RPMI8226 (cell line): ENCODE measurements at places on chromosomes 4 and X.

DNA sequence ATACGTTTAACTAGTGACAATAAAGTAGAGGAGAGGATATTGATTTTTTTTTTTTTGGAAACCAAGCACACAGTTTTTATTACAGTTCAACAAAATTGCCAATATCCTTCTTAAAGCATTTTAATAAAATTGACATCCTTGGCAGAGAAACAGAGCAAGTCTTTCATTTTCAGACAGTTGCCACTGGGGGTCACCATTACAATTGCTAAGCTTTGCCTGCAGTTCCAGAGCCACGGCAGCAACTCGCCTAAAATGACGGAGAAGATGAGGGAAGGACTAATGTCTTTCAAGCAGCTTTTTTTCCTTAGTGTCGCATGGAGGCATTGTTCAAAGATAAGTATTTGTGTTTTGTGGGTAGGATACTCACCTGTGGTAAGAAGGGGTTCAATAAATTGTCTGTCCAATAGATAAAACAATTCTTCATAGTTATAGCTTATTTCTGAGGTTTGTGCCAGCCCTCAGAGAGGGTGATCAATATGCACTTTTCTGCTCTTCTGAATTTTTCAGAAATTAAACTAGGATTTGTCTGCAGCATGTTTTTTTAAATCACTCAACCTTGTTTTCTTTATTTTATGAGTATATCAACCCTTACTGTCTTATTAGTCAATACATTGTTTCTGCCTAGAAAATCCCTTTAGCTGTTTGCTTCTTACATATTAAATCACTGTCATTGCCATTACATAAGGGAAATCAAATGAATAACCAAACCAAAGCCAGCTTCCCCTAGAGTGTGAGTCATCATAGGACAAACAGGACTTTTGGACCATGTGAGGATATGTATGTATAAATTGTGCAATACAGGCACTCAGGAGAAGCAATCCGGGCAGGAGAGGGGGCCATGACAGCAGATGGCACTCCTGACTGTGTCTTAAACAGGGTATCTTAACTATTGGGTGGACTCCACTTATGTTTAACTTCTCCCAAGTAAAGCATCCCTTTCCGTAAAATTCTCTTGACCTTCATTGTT lies 508.1 kb upstream of the ARX start:
- peak; percentile 27 for DNase-seq

DNA sequence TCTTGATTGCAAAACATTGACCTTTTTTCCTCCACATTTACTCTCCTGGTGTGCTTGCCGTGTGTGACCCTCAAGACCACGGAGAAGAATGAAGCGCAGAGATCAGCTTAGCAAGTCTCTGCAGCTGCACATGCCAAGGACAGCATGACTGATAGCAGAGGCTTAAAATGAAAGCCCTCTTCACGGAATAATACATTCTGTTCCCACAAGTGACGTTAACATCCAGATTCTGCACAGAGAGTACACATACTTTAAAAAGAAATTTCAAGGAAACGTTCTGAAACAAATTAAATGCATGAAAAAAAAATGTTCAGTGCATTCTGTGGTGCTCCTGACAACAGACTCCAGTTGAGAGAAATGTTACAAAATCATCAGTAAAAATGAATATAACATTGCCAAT lies 60.9 kb downstream of the SLC7A11 start:
- no peak for DNase-seq

- DNase-seq, result no peak
Observed at GRCh38 chr4:166822386-166822785, 411.9 kb downstream of the SPOCK3 start.

DNA sequence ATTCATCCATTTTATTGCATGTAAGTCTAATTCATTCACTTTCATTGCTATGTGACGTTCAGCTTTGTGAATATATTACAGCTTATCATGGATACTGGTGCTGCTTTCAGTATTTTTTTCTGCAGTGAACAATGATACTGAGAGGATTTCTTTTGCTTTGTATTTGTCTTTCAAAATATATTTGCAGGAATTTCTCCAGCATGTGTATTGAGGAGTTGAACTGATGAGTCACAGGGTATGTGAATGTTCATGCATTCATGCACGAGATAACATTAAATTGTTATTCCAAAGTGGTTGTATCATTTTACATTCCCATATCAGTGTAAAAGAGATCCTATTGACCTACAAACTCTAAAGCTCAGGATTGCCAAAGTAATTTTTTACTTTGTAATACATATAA lies 283.8 kb upstream of the ARSJ start:
- DNase-seq, result no peak

DNA sequence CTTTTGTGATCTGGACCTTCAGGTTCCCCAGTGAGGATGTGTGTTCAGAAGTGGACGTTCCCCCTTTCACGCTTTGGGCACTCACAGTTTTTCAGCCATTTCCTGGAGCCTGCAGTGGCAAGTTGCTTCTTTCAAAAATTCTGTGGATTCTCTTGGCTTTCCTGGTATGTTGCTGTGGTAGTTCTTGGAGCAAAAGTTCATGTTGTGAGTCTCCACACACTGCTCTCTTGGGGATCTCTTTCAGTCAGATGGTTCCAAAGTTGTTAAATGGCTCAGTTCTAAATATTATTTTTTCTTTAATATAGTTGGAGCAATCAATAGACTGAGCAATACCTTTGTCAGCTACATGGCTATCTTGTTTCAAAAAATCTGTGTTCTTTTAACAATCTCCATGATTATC lies 28.5 kb upstream of the BANK1 start:
- no peak for DNase-seq

- no peak for DNase-seq
Observed at GRCh38 chr4:61128682-61129081, 71.4 kb upstream of the ADGRL3 start.

DNA sequence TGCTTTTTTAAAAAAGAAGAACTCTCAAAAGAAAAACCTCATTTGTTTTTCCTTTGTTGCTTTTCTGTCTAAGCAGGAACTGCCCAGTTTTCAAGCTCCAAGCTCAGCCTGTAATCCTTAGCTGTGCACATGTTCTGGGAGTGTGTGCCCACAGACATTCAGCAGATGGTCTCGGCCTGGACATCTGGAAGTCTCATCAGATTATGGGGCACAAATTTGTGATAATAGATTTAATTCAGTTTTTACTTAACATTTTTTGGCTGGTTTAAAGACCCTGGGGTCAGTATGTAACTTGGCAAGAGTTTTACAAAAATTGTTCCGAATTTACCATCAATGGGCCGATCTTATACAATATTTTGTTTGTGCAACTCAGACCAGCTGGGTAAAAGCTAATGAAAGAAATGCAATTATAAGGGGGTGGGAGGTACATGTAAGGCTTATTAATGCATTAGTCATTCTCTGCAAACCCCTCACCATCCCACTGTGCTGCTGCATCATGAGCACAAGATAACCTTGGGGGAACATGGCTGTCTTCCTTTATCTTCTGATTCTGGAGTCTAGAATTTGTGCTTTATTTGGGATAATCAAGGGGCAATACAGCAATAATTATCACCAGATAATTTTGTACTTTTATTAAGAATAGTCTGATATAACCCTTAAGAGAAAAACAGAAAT lies 86.9 kb upstream of the PHOX2B start:
- DNase-seq, result no peak

GRCh38 chr4:182325397-182325796 lies 82.2 kb downstream of the TENM3 start:
- no peak for DNase-seq
